Esophagus squamous epithelium (tissue), 5 donors: ENCODE measurements at places on chromosomes 4 and X. TPM values are rescaled to one million over a fixed set of nuclear protein-coding genes. Genes with fewer than 3 reads are reported as not detected.

Gene NXF2B
- not detected for total RNA-seq

Gene LONRF3
- 4.8 TPM for total RNA-seq

Gene CSAG1
- total RNA-seq = not detected

Gene SLC6A14
- total RNA-seq = 8.9 TPM

Gene STK32B
- total RNA-seq = 3.2 TPM

Gene ATP1B4
- total RNA-seq = not detected

Gene RNF128
- total RNA-seq = 7.4 TPM

Gene CPE
- 50.4 TPM for total RNA-seq

GRCh38 chrX:23826216-23826615 is 43.2 kb downstream of the SAT1 start:
- no peaks in the 10 kb centered on the region for H3K36me3 ChIP-seq
- no peaks in the 10 kb centered on the region for H3K4me1 ChIP-seq
- no peak overlapping the region for H3K27ac ChIP-seq
- no peak overlapping the region for H3K4me3 ChIP-seq
- no peaks in the 10 kb centered on the region for H3K27me3 ChIP-seq

DNA sequence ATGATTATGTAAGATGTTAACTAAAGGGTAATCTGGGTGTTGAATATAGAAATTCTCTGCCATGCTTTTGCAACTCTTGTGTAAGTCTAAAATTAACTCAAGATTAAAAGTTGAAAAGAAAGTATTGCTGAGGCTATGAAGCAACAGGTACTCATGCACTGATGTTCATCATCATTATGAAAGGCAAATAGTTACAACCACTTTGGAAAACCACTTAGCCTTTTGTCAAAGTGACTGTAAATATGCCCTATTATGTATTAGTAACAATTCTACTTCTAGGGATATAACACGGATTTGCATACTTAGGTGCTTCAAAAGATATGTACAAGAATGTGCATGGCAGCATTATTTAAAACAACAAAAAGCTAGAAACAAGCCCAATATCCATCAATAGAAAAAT is 227.8 kb upstream of the CXXC4 start:
- H3K4me3 ChIP-seq = no peak overlapping the region
- no peaks in the 10 kb centered on the region for H3K36me3 ChIP-seq
- no peaks in the 10 kb centered on the region for H3K4me1 ChIP-seq

- no peak overlapping the region for H3K4me3 ChIP-seq
- H3K4me1 ChIP-seq = no peaks in the 10 kb centered on the region
- H3K27ac ChIP-seq = no peak overlapping the region
- H3K27me3 ChIP-seq = no peaks in the 10 kb centered on the region
- no peak for DNase-seq
- H3K36me3 ChIP-seq = no peaks in the 10 kb centered on the region
These were observed 3.5 kb downstream of the GNRHR start for GRCh38 chr4:67750691-67751090.

- no peaks in the 10 kb centered on the region for H3K36me3 ChIP-seq
- H3K27me3 ChIP-seq = no peaks in the 10 kb centered on the region
- no peak overlapping the region for H3K4me3 ChIP-seq
- H3K4me1 ChIP-seq = no peaks in the 10 kb centered on the region
These were observed 41.8 kb downstream of the ACSL4 start for GRCh38 chrX:109691277-109691676.
